Mammary epithelial cell (primary cell): ENCODE measurements at places on chromosomes 4 and X. TPM values are rescaled to one million over a fixed set of nuclear protein-coding genes. Genes with fewer than 3 reads are reported as not detected.

MRFAP1 gene
- 169 TPM for polyA plus RNA-seq

VCX3B gene
- polyA plus RNA-seq: not detected

ARSJ gene
- polyA plus RNA-seq: 11.3 TPM

COL4A6 gene
- 24.7 TPM for polyA plus RNA-seq

DIAPH2 gene
- polyA plus RNA-seq: 4.5 TPM

AFM gene
- polyA plus RNA-seq: not detected

ADGRL3 gene
- 0.10 TPM for polyA plus RNA-seq

TEC gene
- polyA plus RNA-seq: 0.17 TPM

UGT2B15 gene
- polyA plus RNA-seq: not detected

POU4F2 gene
- not detected for polyA plus RNA-seq

SPACA5B gene
- not detected for polyA plus RNA-seq

CCDC110 gene
- 0.08 TPM for polyA plus RNA-seq

CLIC2 gene
- 0.01 TPM for polyA plus RNA-seq

GRCh38 chrX:69815519-69815918 lies 199.6 kb downstream of the EDA start:
- DNase-seq: no peak

GRCh38 chrX:66074920-66075879 lies 35.3 kb upstream of the VSIG4 start:
- DNase-seq: no peak

GRCh38 chr4:139392797-139393196 lies 61.1 kb upstream of the RAB33B start:
- DNase-seq: peak; percentile 8

- DNase-seq: peak; percentile 75
These were observed 104.3 kb upstream of the RAPGEF2 start for GRCh38 chr4:158998624-158999023.

DNA sequence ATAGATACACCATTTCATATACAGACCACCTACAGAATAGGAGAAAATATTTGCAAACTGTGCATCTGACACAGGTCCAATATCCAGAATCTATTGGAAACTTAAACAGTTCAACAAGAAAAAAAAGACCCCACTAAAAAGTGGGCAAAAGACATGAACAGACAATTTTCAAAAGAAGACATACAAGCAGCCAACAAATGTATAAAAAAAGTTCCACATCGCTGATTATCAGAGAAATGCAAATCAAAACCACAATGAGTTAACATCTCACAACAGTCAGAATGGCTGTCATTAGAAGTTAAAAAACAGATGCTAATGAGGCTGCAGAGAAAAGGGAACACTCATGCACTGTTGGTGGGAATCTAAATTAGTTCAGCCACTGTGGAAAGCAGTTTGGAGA lies 36.8 kb downstream of the KIAA0232 start:
- no peak for DNase-seq

DNA sequence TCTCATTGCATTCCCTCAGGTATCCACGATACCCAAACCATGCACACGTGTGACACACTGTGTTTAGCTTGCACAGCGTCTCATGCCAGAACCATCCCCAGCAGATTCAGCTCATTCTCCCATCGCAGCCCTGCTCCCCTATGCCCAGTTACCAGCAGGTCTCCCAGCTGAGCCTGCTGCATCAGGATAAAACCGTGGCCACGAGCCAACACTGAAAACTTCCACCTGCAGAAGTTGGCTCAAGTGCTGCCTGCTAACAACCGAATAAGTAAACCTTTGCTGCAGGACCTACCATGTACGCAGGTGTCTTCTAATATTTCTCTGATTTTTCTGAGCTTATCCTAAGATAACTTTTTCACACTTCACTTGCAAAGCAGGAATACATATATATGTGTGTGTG lies 120.4 kb upstream of the STS start:
- no peak for DNase-seq

- DNase-seq: peak; percentile 97
These were observed 57.2 kb upstream of the FAM9C start for GRCh38 chrX:13101441-13102139.

DNA sequence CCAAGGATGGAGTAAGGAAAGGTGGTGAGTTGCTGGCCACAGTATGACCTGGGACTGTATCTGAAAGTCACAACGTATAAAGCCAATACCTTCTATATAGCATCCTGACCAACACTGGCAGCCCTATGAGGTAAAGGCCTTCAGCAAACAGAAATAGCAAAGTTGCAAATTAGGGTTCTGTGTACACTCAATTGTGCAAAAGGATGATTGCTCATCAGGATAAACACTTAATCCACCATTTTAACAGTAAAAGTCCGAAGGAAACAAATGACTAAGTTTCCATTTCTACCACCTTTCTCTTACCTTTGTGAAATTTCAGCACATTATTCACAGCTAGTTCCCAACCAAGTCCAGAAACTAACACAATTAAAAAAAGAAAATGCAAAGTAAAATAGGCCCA lies 1.4 kb upstream of the FNIP2 start:
- no peak for DNase-seq

- no peak for DNase-seq
These were observed 2.1 kb downstream of the SEL1L3 start for GRCh38 chr4:25860586-25861279.

- peak; percentile 26 for DNase-seq
These were observed 96.0 kb upstream of the RAB40AL start for GRCh38 chrX:102840871-102841705.

GRCh38 chr4:151428346-151428745 lies 19.4 kb downstream of the FHIP1A start:
- no peak for DNase-seq

DNA sequence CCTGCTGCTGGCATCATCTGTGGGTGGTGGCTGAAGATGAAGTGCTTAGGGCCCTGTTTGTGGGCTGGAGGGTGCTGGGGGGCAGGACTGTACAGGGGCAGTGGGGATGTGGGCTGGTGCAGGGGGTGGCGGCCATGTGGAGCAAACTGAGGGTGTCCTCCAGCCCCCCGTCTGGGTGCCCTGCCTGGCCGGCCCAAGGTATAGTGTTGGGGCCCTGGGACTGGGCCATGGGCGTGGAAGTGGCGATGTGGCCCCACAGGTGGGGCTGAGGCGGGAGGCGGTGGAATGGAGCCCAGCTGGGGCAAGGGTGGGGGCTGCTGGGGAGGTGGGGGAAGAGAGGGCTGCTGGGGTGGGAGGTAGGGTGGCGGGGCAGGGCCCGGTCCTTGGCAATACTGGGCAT lies 9.5 kb upstream of the KDM5C start:
- no peak for DNase-seq

- peak; percentile 20 for DNase-seq
These were observed 1008.8 kb upstream of the DIAPH2 start for GRCh38 chrX:95675794-95676193.

- no peak for DNase-seq
These were observed 8.5 kb downstream of the RAB9B start for GRCh38 chrX:103823591-103823990.

GRCh38 chrX:10902001-10902400 lies 209.1 kb upstream of the HCCS start:
- DNase-seq: peak; percentile 48

DNA sequence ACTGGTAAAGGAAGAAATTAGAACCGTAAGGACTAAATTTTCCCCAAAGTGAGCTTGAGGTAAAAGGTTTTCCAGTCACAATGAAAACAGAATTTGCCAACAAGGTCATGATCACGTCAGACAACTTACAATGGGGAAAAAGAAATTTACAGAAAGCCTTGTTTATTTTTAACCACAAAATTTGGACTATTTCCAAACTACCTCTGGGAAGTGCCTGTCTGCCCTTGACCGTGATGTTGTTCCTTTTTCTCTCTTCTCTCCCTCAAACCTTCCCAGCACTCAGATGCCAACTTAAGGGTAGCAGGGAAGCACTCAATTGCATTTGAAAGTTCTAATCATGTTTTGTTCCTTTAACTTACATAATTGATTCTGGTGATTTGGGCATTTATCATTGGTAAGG lies 32.5 kb downstream of the MEPE start:
- no peak for DNase-seq

GRCh38 chr4:74291471-74291870 lies 16.8 kb upstream of the EPGN start:
- no peak for DNase-seq

DNA sequence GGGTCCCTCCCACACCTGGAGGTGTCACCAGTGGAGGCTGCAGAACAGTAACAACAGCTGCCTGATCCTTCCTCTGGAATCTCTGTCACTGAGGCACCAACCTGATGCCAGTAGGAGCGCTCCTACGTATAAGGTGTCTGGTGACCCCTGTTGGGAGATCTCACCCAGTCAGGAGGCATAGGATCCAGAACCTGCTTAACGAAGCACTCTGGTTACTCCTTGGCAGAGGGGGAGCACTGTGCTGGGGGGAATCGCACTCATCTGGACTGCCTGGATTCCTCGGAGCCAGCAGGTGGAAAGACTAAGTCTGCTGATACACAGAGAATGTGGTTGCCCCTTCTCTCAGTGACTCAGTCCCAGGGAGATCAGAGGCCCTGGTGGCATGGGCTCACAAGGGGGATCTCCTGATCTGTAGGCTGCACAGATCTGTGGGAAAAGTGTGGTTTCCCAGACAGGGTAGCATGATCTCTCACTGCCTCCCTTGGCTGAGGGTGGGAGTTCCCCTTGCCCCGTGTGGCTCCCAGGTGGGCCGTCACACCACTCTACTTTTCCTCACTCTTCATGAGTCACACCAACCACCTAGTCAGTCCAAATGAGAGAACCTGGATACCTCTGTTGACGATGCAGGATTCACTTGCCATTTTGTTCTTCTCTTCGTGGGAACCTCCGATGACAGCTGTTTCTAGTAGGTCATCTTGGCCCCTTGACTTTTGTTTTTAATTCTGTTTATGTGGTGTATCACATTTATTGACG lies 305.9 kb downstream of the IDS start:
- DNase-seq: no peak

- DNase-seq: peak; percentile 37
These were observed 226.2 kb downstream of the FSTL5 start for GRCh38 chr4:161937596-161937995.

GRCh38 chr4:42819863-42820514 lies 72.5 kb upstream of the GRXCR1 start:
- DNase-seq: no peak

GRCh38 chrX:24927372-24927771 lies 88.4 kb downstream of the ARX start:
- no peak for DNase-seq

GRCh38 chr4:102454981-102455685 lies 46.0 kb upstream of the NFKB1 start:
- no peak for DNase-seq

DNA sequence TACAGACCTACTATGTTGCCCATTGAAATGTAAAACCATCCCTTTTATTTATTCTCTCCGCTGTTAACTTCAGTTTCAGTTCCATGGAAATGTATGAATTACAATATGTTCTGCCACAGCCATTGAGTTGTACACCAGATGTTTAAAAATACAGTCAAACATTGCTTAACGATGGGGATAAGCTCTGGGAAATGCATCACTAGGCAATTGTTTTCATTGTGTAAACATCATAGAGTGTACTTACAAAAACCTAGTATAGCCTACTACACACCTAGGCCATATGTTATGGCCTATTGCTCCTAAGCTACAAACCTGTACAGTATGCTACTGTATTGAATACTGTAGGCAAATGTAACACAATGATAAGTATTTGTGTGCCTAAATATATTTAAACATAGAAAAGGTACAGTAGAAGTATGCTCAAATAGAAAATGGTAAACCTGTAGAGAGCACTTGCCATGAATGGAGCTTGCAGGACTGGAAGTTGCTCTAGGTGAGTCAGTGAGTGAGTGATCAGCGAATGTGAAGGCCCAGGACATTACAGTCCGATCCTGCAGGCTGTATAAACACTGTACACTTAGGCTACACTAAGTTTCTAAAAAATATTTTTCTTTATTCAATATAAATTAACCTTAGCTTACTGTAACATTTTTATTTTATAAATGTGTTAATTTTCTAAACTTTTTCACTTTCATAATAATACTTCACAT lies 2.7 kb upstream of the PF4V1 start:
- DNase-seq: no peak

DNA sequence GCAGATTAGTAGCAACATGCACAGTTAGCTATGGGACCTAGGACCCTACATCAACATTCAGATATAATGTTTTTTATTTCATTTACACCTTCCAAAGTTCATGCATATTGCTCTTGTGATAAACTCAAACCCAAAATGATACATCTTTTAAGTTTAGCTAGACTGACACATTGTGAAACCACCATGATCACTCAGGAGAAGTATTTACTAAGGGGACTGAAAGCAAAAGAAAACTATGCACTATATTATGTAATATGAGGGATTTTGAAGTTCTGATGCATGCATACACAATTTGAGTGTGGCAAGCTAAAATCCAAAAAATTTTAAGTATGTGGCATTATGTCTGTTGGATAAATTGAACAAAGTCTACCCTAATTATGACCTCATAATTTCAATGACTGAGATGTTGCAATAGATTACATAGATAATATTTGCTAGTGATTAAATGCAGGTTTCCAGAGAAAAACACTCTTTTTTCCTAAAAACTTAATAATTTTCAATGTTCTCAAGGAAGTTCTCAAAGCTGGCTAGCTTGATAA lies 914.8 kb upstream of the GRIA3 start:
- no peak for DNase-seq

DNA sequence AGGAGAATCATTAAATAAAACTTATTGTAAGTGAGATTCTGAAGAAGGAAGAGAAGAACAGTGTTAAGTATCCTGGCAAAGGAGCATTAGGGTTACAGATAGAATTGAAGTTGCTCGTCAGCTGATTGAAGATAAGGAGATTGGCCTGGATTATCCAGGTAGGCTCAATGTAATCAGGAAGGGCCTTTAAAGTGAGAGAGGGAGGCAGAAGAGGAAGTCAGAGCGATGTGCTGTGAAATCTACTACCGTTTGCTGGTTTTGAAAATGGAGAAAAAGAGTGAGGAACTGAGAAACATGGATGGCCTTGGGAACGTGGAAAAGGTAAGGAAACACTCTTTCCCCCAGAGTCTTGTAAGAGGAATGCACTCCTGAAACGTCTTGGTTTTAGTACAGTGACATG lies 245.7 kb downstream of the ANTXR2 start:
- DNase-seq: no peak

DNA sequence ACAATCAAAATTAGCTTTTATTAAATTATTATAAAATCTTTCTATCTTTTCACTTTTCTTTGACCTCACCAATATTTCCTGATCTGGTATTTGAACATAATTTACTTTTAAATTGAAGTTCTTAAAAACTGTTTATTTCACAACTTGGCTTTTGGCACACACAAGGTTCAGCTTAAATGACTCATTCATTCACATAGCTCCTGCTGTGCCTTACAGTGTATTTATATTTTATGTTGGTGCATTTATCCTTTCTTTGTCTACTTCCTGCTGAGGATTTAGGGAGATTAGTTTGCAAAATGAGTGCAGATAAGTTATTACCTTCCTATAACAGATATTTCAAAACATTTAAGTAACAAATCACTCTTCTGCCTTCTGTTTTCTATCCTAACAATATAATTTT lies 430.6 kb downstream of the DTHD1 start:
- no peak for DNase-seq

GRCh38 chrX:145213504-145213903 lies 33.8 kb upstream of the SPANXN1 start:
- peak; percentile 3 for DNase-seq

- no peak for DNase-seq
These were observed 43.7 kb upstream of the DACH2 start for GRCh38 chrX:86104526-86104925.

- DNase-seq: no peak
These were observed 19.1 kb downstream of the VSIG1 start for GRCh38 chrX:108064001-108064400.

- no peak for DNase-seq
These were observed 123.4 kb downstream of the ASB9 start for GRCh38 chrX:15146515-15146914.
